ENCODE measurements at places on chromosomes 1 and 21. TPM values are rescaled to one million over a fixed set of nuclear protein-coding genes. Genes with fewer than 3 reads are reported as not detected.

KCND3 gene
- total RNA-seq, result 8.7 TPM

INAVA gene
- 152 TPM for total RNA-seq

VAMP4 gene
- total RNA-seq, result 14.2 TPM

KRTAP12-2 gene
- total RNA-seq, result not detected

OR6K2 gene
- not detected for total RNA-seq

FAM151A gene
- not detected for total RNA-seq

NFASC gene
- total RNA-seq, result 18.0 TPM

CFHR1 gene
- total RNA-seq, result 0.75 TPM

HTR6 gene
- not detected for total RNA-seq

COL9A2 gene
- 8.3 TPM for total RNA-seq

LRRC3 gene
- total RNA-seq, result 15.6 TPM

PLA2G2C gene
- not detected for total RNA-seq

MAP3K7CL gene
- 5.8 TPM for total RNA-seq

UBE2U gene
- total RNA-seq, result not detected

KMO gene
- total RNA-seq, result 0.83 TPM

Measured in mucosa of gallbladder (tissue), 1 donor.